ENCODE measurements at places on chromosomes 2 and 18.

GRCh38 chr2:238581126-238581525 lies 154.4 kb downstream of the ASB1 start:
- no peak for DNase-seq

DNA sequence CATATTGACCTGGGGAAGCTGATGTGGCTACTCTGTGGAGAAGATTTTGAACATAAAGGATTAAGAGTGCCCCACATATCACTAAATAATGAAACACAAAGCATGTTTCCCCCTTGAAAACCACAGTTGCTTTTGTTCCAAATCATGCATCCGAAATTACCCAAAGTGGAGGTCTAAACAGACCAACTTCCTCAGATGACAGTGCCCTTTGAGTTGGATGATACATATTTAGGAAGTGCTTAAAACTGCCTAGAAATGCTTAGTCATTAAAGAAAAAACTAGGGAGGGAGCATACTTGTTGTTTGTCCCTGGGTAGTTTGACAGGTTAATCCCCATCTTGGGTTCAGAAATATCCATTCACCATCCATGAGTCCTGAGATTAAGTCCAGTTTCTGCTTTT lies 1070.3 kb downstream of the SUCLG1 start:
- DNase-seq, result no peak

- DNase-seq, result peak; percentile 23
Observed at GRCh38 chr2:105796131-105796638, 51.5 kb downstream of the NCK2 start.

DNA sequence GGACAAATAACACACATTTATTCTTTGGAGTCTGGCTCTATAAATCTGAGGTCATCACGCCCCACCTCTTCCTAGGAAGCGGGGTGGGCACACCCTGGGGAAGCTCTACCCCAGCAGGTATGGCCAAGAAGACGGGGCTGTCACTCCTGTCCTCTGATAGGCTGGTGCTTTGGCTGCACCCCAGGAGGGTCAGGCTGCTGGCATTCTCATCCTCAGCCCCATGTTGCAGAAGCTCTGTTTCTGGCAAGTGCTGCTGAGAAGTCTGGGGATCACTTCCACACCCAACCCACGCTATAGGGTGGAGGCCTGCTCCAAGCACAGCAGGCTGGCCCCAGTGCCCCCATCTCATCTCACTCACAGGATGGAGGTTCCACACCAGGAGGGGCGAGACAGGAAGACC lies 17.6 kb downstream of the ARHGEF4 start:
- no peak for DNase-seq

- DNase-seq, result peak; percentile 4
Observed at GRCh38 chr2:150425121-150425955, 62.1 kb downstream of the RND3 start.

DNA sequence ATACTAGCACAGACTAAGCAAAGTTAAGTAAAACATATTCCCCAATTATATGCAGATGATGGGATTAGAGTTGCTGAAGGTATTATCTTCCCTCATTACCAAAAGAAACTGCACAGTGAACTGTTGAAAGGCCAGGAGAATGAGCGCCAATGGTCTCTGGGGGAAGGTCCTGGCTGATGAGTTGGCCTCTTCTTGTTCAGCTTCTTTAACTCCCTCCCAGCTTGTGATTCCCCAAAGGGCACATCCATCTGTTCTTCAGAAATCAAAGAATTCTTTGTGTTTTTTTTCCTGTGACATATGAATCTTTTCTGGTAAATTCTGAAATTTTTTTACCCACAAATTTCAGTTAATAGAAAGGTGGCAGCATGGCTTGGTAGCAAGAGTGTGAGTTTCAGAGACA lies 667.6 kb downstream of the CNTNAP5 start:
- DNase-seq, result no peak

DNA sequence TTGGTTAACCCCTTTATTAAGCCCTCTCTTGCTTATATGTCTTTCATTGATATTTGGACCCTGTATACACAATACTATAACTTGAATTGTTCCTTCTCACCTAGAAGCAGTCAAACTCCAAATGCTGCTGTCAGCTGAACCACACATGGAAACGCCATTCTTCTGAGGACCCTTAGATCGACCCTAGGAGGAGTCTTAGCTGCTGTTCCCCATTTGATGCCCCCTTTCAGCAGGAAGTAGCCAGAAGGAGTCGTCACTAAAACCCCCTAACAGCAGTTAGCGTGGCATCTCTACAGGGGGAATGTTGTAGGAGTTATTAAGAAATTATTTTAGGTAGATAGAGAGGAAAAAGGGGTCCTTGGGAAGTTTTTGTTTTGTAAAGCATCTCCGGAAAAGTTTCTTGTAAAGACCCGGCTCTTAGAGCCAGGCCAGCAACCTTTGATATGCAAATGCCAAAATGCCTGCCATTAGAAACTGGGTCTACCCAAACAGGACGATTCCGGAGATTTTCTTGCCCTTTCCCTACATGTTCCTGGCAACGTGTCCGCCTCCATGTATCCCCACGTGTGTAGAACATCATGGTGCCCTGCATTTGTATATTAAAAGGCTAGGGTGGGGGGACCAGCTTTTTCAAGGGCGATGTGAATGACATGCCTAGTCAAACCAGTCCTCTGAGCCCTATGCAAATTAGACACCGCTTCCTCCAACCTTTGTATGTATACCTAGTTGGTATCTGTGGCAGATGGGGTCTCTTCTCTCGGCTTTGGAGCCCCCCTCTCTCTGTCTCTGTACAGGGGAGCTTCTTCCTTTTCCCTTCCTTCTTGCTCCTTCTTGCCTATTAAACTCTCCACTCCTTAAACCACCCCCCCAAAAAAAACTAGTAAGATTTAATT lies 638.4 kb upstream of the POU3F3 start:
- no peak for DNase-seq

DNA sequence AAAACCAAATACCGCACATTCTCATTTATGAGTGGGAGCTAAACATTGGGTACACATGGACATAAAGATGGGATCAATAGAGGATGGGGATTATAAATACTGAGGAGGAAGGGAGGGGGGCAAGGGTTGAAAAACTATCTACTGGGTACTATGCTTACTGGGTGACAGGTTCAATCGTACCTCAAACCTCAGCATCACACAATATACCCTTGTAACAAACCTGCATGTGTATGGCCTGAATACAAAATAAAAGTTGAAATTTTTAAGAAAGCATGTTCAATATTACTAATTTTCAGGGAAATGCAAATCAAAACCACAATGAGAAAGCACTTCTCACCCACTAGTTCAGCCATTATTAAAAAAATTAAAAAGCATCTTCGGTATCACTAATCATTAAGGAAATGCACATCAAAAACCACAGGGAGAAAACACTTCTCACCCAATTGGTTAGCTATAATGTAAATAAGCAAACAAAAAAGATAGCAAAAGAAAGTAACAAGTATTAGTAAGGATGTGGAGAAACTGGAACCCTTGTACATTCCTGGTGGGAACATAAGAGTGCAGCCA lies 99.3 kb upstream of the STON1 start:
- DNase-seq, result no peak

- no peak for DNase-seq
Observed at GRCh38 chr18:23108496-23108895, 26.8 kb upstream of the CABLES1 start.

DNA sequence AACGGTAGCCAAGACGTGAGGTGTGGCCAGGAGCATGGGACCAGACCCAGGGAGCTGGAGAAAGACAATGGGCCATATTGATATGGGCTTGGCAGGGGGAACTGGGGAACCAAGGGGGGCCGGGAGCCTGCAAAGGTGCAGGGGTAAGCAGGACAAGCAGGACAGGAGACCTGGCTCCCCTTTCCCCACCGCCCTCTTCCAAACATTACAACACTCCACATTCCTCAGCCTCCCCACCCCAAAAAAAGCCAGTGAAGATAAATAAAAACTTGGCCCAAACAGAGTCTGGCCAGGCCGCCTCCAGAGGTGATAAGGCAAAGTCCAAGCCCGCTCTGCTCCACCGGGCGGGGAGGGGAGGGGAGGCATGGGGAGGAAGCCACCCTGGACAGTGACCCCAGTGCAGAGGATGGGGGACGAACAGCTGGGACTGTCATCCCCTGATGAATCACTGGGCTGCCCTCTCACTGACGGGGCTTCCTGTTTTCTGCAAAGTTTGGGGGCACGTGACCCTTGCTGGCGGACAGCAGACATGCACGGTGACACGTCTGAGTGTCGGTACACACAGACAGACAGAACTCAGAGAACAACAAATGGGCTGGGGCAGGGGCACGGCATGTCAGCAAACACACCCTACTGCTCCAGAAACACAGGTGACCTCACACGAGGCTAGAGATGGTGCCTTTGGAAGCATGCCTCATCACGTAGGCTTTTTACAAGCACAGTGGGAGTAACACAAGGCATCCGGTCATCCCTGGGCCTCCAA lies 100.2 kb downstream of the TNS1 start:
- peak; percentile 96 for DNase-seq

DNA sequence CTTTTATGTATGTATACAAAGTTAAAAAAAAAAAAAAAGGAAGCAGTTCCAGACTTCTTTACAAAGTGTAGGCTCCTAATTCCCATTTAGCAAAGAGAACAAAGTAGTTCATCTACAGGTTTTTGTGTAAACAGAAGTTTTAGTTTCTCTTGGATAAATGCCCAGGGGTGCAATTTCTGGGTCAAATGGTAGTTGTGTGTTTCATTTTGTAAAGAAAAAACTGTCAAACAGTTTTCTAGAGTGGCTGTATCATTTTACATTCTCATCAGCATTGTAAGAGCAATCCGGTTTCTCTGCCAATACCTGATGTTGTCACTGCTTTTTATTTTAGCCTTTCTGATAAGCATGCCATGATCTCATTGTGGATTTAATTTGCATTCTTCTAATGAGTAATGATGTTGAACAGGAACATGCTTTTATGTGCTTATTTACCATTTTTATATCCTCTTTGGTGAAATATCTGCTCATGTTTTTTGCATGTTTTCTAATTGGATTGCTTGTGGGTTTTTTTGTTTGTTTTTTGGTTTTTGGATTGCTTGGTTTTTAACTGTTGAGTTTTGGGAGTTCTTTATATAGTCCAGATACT lies 16.6 kb upstream of the PSME4 start:
- DNase-seq, result no peak

GRCh38 chr2:217466805-217467204 lies 536.0 kb downstream of the TNS1 start:
- no peak for DNase-seq

GRCh38 chr2:156573710-156574109 lies 137.5 kb downstream of the GPD2 start:
- no peak for DNase-seq

- DNase-seq, result no peak
Observed at GRCh38 chr2:151887164-151887563, 58.9 kb upstream of the ARL5A start.

- DNase-seq, result no peak
Observed at GRCh38 chr18:29501952-29502351, 1325.0 kb upstream of the CDH2 start.
